CD4-positive, alpha-beta T cell (primary cell): ENCODE measurements at places on chromosomes 5 and 9.

GRCh38 chr9:121298689-121299466 lies 30.9 kb downstream of the GSN start:
- no peak for DNase-seq

DNA sequence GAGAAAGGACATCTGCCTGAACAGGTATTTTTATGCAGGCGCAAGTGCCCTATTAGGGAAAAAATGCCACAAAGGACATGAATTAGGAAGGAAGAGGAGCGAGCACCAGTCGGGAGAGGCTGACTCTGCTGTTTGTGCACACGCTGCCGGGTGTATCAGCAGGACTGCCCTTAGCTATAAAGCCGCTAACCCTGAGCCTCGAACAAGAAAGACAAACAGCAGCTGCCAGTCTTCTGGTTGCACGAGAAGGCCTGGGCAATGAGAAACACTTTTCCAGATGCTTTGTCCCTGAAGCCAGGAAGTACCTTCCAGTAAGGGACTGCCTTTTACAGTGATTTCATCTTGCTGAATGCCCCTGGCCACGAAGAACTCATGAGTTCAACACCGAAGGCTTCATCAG lies 12.6 kb downstream of the QSOX2 start:
- no peak for DNase-seq

DNA sequence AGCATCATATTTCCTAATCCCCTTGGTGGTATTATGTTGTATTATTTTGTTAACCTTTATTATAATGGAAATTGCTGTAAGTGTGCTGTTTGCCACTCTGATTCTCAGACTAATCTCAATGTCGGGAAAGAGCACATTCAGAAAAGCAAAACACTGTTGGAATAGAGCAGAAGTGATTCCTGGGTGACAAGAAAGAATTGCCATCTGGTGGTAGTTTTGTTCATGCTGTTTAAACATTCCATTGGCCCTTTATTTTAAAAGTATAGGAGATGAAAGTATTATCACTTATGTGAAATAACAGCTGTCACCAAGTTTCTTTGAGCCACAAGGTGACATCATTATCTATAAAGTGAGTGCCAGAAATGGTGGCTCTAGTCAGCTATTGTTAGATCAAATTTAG lies 301.3 kb upstream of the SGCD start:
- DNase-seq: no peak

DNA sequence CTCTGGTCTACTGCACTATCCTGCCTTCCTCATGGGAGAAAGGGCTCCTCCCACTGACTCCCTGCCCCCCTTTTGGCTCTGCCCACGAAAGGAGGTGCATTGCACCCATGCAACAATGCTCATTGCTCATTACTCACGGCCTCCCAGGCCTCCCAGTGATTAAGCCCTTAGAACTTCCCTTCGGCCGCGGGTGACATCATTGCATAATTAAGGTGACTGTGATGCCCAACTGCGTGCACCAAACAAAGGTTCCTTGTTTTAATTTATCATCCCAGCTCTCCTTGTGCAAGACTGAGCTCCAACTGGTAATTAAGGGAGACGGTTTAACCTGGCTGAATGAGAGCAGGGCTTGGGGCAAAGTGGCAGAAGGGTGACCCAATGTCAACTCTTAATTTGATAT lies 180.4 kb downstream of the GAS1 start:
- DNase-seq: no peak

DNA sequence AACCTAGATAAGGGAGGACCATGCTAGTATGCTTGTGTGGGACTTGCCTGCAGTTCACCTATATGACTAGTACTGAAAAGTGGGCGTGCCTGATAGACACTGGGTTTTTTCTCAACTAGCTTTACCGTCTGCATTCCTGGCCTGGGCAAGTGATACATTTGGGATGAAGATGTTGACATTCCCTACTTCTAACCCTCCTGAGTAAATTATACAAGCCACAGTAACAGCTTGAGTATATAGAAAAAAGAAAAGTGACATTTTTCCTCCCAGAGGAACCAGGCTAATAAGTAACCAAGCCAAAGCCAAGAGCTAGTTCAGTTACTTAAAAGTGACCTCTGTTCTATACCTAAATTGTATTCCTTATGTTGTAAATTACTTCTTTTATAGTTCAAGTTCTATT lies 153.8 kb upstream of the CYLC2 start:
- DNase-seq: no peak

GRCh38 chr5:96439477-96440184 lies 6.6 kb upstream of the PCSK1 start:
- DNase-seq: no peak

- DNase-seq: peak; percentile 74
Measured at GRCh38 chr5:1633605-1634336, 110.0 kb upstream of the LPCAT1 start.

- DNase-seq: no peak
Measured at GRCh38 chr9:20940447-20941173, 90.8 kb downstream of the HACD4 start.

- DNase-seq: no peak
Measured at GRCh38 chr9:28921857-28922500, 1348.7 kb upstream of the C9orf72 start.

GRCh38 chr5:66713998-66714397 lies 117.8 kb downstream of the MAST4 start:
- no peak for DNase-seq

GRCh38 chr5:10632110-10632761 lies 68.4 kb downstream of the ANKRD33B start:
- DNase-seq: peak; percentile 52

- DNase-seq: no peak
Measured at GRCh38 chr9:93900971-93901861, 53.9 kb downstream of the BARX1 start.

GRCh38 chr5:41871852-41872251 lies 1.6 kb upstream of the OXCT1 start:
- DNase-seq: no peak

DNA sequence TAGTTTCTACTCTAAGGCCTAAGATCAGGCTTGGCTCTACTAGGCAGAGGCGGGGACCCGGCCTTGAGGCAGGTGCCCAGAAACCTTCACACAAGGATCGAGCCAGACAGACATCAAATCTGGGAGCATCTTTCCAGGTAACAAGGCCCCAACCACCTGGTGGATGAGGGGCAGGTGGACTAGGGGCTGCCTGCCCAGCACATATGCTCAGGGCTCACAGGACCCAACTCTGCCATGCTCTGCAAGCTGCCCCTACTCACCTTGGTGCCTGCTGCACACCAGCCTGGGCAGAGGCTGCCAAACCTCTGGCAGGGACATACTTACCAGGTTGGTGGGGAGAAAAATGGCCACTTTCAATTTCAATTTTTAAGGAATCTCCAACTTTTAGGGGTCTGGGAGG lies 2.2 kb upstream of the ZNF618 start:
- DNase-seq: no peak

DNA sequence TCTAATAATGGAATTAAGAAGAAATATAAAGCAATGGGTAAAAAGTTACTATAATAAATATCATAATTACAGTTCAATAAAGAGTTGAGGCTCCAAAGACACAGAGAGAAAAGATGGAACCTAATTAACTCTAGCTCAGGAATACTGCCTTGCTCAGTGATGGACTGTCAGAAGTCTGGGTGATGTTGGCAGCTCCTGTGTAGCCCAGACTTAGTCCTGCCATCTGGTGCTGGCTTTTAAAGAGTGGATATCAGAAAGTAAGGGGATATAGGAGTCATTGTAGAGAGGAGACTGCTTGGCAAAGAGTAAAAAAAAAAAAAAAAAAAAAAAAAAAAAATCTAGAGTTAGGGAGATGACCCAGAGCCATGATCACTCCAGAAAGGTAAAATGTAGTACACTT lies 551.9 kb upstream of the DMAC1 start:
- no peak for DNase-seq

DNA sequence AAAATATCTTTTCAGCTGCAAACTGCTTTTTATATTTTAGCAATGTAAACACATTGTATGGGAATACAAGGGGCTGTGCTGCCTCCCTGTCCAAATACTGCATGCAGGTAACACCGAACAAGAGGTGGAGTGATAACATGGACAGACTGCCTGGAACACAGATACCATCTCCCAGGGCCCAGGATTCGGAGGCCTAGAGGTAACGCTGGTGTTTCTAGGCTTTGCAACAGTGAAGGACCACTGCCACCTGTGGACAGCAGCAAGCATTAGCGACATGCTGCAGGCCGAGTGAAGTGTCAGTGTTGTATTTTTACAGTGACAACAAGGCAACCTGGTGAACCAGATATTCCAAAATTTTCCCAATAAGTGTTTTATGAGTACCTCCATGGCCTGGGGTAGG lies 379.1 kb downstream of the DMRT2 start:
- no peak for DNase-seq

DNA sequence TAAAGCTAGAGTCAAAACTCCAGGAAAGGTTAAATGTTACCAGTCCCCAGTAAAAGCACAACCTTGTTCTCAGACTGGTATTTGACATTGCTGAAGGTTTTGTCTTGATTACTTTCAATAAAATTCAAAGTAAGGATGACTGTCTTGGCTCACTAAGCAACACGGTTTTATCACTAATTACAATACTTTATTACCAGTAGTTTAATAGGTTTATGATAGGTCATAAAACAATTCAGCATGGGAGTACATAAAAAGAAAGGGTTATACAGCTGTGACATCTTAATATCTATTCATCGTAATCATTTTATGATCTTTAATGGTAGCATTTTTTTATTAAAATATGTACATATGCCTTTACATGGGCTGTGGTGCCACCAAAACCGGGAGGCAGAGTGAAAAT lies 370.7 kb upstream of the IRX2 start:
- DNase-seq: no peak

DNA sequence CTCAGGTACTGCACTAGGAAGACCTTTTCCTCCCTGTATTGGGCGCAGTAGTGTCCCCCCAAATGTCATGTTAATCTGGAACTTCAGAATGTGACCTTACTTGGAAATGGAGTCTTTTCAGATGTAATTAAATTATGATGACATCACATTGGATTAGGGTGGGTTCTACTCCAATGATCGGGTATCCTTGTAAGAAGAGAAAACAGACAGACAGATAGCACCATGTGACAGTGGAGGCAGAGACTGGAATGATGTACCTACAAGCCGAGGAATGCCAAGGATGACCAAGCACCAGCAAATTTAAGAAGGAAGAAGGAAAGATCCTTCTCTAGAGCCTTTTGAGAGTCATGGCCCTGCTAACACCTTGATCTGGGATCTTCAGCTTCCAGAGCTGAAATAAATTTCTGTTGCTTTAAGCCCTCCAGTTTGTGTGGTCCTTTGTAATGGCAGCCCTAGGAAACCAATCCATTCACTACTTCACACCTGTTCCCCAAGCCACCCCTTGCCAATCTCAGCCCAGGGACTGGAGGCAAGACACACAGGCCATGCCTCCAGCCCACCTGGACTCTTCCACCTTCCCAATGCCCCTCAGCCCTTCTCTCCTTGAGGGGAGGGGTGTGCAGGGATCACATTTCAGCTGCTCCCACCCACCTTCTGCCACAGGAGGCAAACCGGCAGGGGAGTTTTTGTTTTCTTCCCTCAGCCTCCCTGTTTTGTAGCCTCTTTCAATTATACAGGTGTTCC lies 1.6 kb downstream of the CCNJL start:
- DNase-seq: no peak
